Activated CD4-positive, alpha-beta T cell treated with anti-CD3 and anti-CD28 coated beads for 24 hours (primary cell): ENCODE measurements at places on chromosomes 12 and 14.

DNA sequence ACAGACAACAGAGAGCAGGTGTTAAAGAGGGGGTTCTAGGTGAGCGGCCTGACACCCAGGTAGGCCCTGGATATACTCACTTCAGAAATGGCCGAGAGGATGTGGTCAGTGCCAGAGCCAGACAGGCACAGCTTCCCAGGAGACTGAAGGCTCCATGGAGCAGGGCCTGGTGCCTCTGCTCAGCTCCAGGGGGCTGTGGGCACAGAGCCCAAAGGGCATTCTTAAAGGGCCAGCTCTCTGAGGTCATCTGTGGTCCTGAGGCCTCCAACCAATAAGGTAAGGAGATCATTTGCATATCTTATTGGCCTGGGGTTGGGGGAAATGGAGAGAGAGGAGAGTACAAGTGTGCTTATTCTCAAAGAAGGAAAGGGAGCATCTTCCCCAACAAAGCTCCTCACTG is 9.7 kb upstream of the PCK2 start:
- DNase-seq, result no peak

DNA sequence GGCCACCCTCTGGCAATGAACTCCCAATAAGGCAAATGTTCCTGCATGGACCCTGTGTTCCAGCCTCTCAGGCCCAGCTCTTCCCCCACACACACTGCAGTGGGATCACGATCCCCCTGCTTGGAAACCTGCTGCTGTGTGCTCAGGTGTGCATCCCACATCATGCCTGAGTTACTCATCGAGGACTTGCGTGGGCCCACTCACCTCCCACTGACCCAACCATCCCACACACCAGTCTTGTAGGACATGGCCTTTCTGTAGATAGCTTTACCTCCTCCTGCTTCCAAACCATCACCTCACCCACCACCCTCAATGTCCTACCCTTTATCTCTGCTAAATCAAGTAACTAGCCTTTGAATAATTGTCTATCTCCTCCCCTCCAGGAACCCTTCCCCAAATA is 24.6 kb downstream of the NPC2 start:
- no peak for DNase-seq

DNA sequence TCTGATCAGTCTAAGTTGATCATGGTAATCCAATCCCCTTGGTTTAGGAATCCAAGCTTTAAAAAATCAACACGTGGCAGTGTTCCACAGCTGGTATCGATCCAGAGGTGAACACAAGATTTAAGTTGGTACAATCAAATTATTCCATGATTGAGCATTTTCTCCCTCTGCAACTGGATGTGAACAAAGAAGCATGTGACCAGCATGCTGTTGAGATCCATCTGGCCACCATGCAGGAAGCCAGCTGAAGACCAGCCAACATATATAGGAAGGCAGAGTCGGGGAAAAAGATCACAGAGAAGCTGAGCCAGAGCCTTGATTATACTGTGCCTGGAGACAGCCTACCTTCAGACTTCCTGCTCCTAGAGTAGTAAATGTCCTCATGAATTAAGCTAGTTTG is 158.3 kb downstream of the SEC23A start:
- DNase-seq, result no peak

DNA sequence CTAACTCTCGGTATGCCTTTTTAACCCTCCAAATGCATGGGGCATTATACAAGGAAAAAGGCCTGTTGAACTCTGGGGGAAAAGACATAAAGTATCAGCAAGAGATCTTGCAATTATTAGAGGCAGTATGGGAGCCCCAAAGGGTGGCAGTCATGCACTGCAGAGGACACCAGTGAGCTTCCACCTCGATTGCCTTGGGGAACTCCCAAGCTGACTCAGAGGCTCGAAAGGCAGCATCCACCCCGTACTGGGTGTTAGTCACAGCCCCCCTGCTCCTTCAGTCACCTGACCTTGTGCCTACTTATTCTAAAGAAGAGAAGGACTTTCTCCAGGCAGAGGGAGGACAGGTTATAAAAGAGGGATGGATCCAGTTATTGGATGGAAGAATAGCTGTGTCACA is 781.4 kb upstream of the TMEM132C start:
- DNase-seq, result no peak

GRCh38 chr12:46892887-46893286 is 67.1 kb upstream of the SLC38A4 start:
- no peak for DNase-seq

GRCh38 chr12:70648831-70649230 is 11.6 kb upstream of the PTPRB start:
- no peak for DNase-seq

DNA sequence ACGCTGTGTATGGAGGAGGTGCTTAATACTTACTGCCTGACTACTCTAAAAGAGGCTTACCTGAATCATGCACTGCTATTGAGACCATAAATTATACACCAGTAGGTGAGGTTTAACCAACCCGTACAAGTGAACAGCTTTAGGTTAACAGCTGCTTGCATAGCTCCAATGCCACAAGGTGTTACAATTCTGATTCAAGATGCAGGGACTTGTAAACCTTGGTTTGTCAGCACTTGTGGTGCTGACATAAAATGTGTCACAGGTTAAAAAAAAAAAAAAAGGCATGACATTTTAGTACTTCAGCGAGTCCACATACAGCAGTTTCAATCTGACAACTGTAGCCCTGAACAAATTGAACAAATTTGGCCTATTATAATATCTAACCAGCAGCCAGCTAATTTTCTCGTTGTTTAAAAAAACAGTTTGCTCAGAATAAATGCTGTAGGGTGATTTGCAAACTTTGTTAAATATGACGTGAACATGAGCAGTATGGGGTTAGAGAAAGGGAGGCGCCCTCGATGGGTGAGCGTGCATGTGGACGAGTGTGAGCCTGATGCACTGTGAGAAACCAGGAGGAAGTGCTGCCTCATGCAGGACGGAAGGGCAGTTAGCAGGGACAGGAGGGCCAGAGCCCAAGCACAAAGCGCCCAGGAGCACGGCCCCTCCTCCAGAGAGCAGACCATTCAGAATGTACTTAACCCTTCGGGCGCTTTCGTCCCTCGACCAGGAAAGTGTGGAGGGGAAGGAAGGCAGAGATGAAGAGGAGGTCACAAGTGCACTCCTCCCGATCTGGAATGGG is 44.7 kb downstream of the TCHP start:
- no peak for DNase-seq

DNA sequence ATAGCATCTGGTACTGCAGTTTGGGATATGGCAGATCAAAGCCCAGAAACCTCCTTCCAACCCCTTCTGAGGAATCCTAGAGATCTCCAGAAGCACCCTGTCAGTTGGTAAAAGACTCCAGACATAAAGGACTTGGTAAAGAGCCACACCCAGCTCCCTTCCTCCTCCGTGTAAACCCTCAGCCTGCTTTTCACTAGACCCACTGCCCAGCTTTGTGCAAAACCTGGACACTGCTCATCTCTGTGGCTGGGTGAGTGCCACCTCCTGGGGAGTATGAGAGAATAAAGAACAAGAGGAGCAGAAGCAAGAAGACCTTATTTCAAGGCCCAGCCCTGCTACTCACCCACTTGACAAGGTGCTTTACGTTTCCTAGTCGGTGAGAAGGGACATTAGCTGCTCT is 33.0 kb downstream of the ANO2 start:
- DNase-seq, result no peak

GRCh38 chr12:89448951-89449371 is 75.6 kb downstream of the GALNT4 start:
- no peak for DNase-seq

- DNase-seq, result no peak
Measured at GRCh38 chr12:49057888-49058287, 2.7 kb downstream of the KMT2D start.

- DNase-seq, result no peak
Measured at GRCh38 chr14:23433457-23433856, 2.0 kb downstream of the MYH7 start.

GRCh38 chr12:59603754-59604153 is 7.9 kb downstream of the SLC16A7 start:
- DNase-seq, result no peak

- no peak for DNase-seq
Measured at GRCh38 chr14:30227436-30227835, 299.8 kb upstream of the PRKD1 start.

DNA sequence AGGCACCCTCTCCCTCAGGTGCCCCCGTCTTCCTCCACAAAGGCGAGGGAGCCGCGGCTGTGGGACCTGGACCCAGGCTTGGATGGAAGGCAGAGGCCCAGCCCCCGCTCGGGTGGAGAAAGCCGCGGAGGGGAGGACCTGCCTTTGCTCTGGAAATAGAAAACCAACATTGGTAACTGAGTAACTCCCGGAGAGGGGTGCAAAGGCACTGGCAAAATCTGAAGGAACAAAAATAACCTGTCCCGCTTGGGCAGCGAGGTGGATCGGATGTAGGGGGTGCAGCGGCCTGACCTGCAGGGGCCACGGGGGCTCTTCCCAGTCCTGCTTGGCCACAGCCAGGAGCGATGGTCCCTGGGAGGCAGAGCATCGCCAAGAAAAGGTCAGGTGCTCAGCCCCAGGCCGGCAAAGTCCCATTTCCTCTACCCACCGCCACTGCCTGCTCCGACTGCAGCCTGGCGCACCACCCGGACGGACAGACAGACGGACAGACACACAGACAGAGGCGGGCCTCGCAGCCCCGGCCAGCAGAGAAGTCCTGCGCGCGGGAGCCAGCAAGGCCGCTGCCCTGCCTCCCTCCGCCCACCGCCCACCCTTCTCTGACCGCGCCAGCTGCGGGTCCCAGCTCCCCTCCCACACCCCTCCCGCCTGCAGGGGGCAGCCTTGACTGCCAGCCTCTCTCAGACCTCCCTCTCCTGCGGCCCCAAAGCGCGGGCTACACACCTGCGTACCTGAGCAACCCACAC is 21.4 kb upstream of the TMEM106C start:
- DNase-seq, result peak; percentile 28

GRCh38 chr14:101122237-101123141 is 219.0 kb upstream of the RTL1 start:
- DNase-seq, result no peak
